GM12864 (cell line): ENCODE measurements at places on chromosomes 2 and 18.

DNA sequence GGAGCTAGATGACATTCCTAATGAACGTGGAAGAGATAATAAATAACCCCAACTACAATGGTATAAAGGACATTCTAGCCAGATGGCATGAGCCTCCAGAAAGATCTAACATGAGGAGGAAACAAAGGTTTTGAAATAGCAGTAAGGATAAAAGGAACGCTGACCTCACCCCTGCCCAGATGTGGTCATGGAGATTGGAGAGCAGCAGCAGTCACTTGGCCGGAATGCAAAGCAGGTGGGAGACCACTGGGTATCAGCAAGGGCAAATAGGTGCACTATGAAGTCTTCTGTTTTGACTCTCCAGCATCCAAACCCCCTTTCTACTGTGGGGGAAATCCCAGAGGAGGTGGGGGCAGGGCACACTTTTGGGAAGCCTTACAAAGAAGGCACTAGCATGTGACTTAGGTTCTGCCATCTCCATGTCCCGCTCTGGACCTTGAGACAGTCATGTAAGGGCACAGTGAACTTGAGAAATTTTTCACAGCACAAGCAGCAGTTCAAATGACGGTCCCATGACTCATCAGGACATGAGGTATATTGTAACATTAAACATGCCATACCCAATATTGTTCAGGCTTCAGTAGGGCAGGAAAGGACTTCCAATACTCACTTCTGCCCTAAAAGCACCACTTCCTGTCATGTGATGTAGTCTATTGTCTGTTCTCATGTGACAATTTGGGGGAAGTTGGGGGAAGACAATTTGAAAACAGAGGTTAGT, 55.2 kb downstream of the METTL4 start:
- no peak for DNase-seq

DNA sequence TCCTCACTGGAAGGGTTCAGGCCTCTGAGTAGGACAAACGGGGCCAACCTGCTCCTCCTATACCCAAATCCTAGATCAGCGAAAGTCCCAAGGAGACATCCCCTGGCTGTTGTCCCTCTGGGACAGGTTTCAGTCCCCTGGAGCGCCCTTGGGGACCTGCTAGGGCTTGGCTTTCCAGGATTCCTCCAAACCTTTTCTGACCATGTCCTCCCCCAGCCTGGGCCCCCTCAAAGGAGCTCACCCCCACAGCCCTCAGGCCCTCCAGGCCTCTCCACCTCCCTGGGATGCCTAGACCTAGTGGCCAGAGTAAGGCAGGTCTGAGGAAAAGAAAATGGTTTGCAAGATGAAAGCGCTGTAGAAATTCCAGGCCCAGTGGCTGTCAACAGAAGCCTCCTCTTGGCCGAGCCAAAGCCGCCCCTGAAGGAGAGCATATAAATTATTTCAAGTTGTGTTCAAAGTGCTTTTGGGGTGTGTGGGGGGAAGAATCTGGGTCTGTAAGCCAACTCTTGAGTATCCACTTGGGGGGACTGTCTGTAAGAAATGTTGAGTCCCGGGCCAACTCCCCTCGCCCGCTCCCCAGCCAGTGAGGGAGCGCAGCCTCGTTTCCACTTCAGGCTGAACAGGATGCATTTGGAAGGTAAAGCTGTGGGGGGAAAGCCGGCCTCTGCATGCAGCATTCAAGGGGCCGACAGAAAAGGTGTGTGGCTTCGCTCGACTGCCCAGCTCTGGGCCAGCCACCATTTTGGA, 158.6 kb downstream of the DYSF start:
- no peak for DNase-seq

DNA sequence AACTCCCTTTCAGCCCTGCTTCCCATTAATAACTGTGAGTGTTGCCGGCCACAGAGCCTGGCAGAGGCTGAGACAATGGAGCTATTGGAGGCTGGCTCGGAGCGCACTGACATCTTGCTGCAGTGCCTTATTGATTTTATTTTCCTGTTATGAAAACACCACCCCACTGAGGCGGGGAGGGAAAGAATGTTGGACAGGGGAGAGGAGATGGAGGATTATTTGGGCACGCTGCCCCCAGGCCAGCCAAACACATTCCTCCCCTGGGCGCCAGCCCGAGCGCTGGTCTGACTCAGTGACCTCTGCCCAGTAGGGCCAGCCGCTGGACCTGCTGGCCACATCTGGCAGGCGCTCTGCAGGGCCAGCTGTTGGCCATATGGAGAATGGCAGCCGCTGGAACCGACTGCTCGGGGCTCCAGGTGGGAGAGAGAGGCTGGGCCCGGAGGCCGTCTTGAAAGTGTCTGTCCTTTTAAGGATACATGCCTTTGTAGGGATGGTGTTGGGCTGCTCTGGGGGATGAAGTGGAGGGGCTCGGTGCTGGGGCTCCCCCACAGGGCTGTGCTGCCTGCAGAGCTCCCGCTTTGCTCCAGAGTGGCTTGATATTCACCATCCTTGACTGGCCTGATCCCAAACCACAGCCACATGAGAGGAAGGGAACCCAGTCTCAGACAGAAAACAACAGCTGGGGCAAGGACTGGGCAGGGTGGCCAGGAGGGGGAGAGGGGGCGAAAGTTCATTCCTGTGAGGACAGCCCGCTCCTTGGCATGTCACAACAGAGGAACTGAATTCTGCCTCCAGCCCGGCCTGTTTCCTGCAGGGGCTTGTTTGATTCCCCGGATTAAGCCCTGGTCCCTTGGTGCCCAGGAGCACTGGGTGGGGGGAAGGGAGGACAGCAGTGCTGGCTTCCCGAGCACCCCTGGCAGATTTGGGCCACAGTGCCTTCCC, 179.0 kb downstream of the KLHL29 start:
- DNase-seq: no peak

DNA sequence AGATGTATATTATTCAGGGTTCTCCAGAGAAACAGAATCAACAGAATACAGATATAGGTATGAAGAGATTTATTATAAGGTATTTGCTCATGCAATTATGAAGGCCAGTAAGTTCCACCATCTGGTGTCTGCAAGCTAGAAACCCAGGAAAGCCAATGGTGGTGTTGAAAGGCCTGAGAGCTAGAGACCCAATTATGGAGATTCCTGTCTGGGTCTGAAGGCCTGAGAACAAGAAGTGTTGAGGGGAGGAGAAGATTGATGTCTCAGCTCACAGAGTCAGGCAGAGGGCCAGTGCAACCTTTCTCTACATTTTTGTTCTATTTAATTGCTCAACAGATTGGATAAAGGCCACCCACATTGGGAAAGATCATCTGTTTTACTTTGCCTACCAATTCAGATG, 524.2 kb upstream of the CRIM1 start:
- DNase-seq: no peak

DNA sequence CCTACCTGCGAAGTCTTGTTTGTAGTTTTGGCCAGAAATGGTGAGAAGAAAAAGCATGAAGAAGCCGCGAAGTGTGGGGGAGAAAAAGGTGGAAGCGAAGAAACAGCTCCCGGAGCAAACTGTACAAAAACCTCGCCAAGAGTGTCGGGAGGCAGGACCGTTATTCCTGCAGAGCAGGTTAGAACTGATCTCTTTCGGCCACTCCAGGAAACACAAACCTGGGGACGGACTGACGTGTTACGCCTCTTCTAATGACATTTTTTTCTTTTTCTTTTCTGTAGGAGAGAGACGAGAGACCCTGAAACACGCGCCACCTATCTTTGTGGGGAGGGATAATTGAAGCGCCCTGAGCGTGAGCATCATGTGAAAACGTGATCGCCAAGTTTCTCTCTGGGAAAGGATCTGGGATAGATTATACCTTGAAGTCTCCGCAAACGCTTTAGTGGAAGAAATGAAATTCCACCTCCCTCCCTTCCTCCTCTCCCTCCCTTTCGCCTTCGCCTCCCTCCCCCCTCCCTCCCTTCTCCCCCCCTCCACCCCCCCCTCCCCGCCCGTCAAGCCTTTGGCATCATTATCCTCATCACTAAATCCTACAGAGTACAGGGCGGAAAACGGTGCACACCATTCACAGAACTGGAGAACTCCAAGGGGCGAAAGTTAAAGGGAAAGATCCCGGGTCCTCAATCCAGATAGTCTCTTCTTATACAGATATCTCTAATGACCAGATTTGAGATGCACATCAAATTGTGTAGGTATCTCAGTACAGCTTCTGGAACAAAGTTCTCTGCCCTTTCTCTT, at the start of gene ZEB2:
ZEB2 (minus strand) TSS at position 186 of the 798 bp plus-strand sequence. CDS start 2,769 bp downstream, outside the sequence.
- no peak for DNase-seq

DNA sequence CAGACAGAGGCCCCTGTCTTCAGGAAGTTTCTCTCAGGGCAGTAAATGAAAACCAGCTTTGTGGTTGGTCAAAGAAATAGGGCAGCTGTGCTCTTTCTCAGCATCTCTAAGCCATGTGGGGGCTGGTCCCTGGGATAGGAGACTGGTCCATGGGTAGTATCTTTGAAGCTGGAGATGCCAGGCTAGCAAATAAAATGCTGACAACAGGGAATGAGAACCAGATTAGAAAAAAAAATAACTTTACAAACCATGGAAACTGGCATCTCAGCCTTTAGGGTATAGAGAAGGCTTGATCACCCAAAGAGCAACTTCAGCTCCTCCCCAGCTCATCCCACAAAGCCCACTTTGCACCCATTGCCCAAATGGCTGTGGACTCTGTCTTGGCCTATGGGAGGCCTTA, 138.1 kb downstream of the TTC32 start:
- DNase-seq: no peak

DNA sequence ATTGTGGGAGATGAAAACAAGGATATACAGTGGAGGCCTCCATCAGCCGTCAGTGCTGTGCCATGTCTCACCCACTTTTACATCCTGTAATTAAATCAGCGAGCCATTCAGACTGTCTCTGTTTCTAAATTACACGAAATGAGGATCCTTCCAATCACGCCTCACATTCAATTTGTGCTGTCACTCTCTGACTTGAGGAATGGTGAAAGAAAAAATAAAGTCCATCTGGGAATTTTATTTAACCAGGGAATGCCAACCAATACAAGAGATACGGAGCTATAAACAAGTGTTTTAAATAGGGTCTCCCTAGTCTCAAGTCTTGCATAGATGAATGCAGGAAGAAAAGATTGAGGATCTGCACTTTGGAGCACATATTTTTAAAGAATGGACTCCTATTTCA, 72.8 kb downstream of the CMPK2 start:
- no peak for DNase-seq

DNA sequence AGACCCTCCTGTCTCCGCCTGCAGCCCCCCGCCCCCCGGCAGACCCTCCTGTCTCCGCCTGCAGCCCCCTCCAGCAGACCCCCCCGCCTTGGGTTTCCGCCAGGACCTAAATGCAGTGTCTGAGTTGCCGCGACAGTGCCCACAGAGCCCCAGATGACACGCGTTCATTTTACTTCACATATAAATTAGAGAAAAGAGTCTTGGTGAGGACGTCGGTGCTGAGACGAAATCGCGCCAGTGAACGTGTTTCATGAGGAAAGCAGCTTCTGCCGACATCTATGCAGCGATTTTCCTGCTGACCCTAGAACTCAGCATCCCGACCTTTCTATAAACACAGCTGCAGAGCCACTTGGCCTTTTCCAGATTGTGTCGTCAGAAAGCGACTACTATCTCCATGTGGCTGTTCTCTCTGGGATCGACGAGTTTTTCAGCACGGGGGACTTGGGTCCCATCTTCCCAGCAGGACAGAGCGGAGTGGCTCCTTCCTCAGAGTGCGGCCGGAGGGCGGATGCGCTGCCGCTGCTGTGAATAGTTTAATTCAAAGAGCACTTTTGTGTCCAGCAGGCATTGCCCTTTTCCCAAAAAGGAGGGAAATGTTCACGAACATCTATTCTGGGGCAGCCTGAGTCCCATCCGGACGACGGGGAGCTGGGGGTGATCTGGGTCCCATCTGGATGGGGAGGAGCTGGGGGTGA, 136.7 kb downstream of the NFATC1 start:
- no peak for DNase-seq

GRCh38 chr18:10070561-10071000, 156.8 kb downstream of the VAPA start:
- no peak for DNase-seq

GRCh38 chr2:584863-585823, 92.1 kb downstream of the TMEM18 start:
- DNase-seq: no peak

GRCh38 chr2:215498431-215498830, 62.6 kb upstream of the FN1 start:
- no peak for DNase-seq

DNA sequence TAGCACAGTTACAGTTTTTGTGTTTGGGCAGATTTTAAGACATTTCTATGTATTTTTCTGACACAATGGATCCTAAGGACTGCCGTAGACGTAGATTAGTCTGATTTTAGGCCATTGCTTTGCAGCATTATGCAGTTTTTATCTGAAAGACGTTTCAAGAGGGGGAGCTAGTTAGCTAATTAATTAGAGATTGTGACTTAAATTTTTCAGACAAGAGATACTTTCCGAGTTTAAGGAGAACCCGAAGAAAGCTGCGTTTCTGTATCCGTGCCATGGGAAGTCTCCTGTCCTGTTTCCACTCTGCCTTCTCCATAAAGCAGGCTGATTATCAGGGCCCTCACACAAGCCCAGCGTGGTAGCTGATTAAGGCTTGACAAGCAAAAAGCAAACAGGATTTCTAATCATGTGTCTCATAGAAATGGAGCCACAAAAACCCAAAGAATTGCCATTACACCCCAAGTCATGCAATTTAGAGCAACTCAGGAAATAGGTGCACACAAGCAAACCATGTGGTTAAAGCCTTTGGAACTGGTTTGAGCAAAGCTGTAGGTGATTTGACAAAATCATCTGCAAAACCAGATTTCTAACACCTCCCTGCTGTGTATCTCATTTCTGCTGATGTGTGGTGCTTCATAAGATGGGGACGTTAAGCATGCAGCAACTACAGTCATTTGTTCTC, 808.1 kb downstream of the RNF144A start:
- peak; percentile 16 for DNase-seq
